Iris pigment epithelial cell (primary cell): ENCODE measurements at places on chromosomes 5 and 9.

DNA sequence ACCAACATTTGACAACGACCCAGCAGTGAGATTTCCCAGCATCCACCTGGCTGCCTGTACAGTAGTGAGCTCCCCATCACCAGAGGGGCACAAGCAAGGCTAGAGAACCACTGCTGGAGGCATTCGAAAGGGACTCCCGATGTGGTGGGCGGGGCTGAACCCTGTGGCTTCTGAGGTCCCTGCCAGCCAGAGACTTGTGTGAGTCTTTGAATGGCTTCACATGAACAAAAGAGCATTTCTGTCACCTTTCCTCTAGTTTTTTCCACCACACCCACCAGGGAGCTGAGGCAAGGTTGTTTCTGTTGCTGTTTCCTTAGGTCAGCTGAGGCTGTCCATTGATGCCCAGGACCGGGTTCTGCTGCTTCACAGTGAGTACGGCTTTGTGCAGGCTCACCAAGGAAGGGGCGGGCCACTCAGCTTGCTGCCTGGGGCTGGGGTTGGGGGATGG, 15.7 kb downstream of the RGS3 start:
- no peak for DNase-seq

GRCh38 chr5:9502864-9503263, 43.0 kb downstream of the SEMA5A start:
- no peak for DNase-seq

DNA sequence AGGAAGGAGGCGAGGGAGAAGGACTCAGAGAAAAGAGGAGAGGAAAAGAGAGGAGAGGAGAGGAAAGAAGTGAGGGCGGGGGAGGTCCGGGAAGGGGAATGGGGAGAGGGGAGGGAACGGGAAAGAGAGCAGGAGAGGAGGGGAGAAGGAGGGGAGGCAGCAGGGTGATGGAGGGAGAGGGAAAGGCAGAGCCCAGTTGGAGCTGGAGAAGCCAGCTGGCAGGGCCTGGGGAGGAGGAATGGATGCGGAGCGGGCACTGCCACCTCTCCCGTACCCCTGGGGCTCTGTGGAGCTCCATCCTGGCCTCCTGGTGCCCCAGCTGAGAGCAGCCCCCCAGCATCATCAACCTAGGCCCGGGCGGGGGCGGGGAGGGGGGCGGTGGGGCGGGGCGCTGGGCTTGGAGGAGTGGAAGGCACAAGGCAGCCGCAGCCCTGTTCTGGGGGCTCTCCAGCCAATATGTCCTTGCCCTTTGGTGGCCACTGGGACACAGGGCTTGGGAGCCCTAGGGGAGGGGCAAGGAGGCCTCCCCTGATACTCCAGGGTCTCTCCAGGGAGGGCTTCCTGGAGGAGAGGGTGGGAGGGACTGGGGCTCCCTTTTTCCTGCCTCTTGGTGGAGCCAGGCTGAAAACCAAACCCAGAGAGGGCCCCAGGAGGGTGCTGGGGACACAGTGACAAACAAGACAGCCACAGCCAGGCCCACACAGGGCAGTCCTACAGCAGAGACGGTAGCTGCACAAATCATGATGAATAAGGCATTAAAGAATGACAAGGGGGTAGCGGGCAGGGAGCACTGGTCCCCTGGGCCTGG, 123.7 kb downstream of the C9orf50 start:
- no peak for DNase-seq

DNA sequence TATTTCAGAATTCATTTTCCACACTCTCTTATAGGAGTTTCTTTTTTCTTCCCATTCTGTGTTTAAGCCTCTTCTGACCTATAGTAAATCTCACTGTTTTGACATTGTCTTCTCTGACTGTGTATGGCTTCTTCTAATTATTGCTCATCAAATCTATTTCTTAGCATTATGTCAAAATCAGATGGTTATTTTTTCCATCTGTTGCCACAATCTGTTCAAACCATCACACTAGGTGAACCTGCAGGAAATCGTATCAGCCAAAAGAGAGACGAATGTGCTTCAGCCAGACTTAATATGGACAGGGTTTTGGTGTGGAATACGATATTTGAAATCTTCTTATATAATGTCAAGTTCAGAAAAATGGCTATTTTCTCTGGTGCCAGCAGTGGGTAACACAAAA, 15.9 kb upstream of the SEMA4D start:
- no peak for DNase-seq

- no peak for DNase-seq
These were observed 35.6 kb downstream of the MEF2C start for GRCh38 chr5:88847420-88847819.

DNA sequence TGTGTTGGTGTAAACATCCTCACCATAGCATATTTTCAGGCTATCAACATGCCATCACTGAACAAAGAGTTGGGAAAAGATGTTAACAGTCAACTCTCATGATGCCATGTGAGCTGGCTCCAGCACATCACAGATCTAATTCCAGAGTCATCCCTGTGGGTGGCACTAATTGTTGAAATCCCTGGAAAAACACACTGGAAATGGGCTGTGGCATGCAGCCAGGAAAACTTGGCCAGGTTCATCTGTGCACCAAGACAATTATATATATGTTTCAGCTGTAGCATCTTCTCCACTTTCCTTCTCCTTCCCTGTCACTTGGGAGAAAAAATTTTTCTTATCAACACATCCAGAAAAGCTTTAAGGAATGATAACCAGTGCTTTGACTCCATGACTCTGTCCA, 313.7 kb downstream of the TRIM32 start:
- DNase-seq = no peak

GRCh38 chr5:77776554-77777206, 541 bp upstream of the TBCA start:
- peak; percentile 56 for DNase-seq

DNA sequence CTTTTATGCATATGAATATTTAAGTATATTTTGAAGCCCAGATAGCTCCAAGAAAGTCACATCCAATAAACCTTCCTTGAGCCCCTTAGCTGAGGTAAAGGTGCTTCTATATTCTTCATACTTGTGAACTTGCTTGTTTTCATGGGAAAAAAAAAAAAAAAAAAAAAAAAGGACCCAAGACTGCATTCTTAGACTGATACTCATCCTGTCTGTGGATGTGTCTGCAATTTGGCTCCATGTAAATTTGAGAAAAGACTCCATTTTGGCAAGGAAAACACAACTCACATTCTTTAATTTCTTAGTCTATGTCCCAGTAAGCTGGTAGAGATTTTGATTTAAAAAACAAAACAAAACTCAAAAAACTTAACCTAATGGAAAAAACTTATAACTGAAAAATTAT, 238.3 kb downstream of the FBXL17 start:
- peak; percentile 65 for DNase-seq

GRCh38 chr5:176796411-176796810, 13.9 kb upstream of the UNC5A start:
- no peak for DNase-seq

GRCh38 chr9:37947977-37948376, 44.0 kb upstream of the SLC25A51 start:
- no peak for DNase-seq

DNA sequence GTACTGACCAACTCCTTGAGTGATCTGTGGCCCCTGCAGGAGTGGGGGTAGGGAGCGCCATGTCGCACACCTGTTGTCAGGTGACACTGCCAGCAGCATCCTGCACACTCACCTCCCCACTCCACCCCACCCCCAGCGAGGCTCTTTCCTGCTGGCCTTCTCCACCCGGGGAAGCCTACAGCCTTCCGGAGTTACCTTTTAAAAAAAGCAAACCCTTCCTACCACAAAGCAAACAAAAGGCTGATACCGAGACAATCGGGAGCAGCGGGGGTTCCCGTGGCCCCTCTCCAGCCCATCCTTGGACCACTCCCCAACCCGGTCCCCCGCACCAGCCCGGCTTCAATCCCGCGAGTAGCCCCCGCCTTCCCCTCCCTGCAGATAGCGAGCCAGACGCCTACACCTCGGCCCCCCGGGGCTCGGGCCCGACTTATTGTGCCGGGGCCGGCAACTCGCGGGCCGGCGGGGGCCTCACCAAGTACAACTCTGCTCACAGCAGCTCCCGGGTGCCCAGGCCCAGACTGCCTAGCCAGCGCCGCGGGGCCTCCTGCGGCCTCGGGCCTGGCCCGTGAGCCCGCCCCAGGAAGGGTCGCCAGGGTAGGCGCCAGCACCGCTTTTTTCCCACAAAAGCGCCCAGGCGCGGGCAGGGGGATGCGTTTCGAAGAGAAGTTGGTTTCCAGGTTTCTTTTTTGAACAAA, 724 bp downstream of the MACROH2A1 start:
- DNase-seq = peak; percentile 48

DNA sequence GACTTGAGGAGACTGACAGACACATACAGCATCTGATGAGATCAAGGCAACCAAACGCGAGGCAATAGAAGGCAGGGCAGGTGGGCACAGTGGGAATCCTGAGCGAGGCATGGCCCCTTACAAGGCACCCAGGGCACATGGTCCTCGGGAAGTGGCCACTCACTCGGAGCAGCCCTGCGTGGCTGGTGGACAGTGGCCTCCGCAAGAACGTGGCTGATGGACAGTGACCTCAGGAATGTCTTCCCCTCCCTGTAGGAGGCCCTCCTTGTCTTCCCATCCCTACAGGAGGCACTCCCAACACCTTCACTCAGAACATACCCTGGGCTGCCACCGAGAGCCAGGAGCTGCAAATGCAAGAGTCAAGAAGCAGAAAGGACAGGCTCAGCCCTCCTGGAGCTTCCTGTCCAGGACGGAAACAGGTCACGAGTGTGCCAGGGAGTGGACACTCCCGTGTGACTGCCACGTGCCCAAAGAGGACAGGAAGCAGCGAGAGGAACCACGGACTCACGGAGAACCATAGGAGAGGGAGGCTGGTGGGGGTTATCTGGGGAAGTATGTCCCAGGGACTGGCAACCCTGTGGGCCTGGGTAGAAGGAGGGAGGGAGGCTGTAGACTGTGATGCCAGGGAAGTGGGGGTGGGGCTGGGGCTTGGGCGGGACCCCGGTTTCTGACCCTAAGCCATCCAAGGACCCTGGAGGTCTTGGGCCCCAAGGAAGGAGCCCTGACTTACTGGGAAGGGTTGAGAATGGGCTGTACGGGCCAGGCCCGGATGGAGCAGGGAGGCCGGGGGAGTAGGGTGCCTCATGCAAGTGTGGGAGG, 321.9 kb upstream of the IRX4 start:
- DNase-seq = no peak

GRCh38 chr9:37284636-37285035, 137.9 kb upstream of the GRHPR start:
- no peak for DNase-seq

DNA sequence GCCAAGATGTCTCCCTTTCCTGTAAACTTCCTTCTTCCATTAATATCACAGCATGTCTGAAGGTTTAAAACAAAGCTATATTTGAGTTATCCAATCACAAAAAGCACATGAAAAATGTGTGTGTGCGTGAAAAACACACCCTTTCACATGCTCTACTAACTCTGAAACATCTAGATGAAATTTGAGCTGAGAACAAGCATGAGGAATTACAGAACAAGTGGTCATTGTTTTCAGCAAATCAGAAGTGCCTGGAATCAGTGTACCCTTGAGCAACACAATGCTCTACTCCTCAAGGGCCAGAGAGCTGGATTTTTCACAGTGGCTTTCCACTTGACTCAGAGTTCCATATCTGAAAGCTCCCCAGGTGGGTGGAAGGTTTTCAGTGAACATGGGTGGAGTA, 255.9 kb downstream of the PSAT1 start:
- peak; percentile 62 for DNase-seq

DNA sequence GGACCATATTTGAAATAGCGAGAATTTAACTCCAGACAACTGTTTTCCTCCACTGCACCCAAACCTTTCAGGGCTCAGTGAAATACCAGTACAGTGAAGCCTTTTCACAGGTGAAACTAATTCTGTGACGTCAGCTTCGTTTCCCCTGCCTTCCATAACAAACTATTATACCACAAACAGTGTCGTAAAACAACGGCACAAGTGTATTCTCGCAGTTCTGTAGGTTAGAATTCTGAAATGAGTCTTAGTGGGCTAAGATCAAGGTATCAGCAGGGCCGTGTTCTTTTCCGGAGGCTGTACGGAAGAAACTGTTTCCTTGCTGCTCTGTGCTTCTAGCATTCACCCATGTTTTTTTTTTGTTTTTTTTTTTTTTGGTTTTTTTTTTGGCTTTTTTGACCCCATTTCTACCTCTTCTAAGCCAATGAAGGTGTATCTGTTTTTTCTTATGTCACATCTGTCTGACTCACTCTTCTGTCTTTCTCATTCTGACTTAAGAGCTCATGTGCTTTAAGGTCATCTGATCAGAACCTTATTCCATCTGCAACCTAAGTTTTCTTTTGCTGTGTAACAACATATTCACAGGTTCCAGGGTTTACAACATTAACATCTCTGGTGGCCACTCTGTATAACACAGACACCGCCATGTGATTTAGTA, 20.1 kb downstream of the ISOC1 start:
- DNase-seq = no peak

DNA sequence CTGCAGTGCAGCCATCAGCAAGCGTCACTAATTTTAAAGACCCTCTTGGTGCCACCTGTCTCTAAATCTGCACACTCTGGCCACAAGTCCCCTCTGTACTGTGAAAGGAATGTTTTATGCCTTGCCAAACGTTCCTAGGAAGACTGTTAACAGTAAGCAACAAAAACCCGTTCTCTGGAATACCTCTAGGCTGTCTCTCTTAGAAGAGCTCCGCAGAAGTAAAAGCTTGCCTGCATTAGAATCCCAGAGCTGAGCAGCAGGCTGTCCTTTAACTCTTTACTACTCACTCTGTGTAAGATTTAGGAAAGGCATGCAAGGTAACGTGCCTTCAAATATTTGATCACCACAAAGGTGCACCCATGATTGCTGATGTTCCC, 53.9 kb upstream of the C9orf72 start:
- no peak for DNase-seq

GRCh38 chr9:86842573-86842972, 104.7 kb downstream of the GAS1 start:
- no peak for DNase-seq

DNA sequence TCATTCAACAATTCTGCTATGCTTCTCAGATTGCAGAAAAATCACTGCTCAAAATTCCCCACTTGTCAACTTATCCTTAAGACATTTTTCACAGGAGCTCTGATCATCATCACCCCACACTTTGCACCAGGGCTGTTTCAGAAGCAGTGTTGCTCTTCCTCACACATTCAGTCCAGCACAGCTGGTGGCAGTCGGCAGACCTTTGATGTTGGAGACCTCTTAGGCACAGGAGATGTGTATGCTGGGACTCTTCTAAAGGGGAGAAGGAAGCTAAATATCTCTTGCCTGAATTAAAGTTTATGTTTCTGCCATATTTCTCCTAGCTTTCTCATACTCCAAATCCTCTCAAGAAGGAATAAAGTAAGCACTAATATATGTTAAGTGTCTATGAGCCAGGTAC, 44.8 kb upstream of the SSBP2 start:
- no peak for DNase-seq

- DNase-seq = no peak
These were observed 37.7 kb upstream of the PLPPR1 start for GRCh38 chr9:100990605-100991381.
